Inflammatory macrophage treated with lipopolysaccharide for 1 hour (primary cell): ENCODE measurements at places on chromosomes 7 and 10.
A peak's percentile ranks its signal among the peaks of the same experiment; 100 is the strongest.

GRCh38 chr10:1295756-1296480, 239.7 kb downstream of the WDR37 start:
- DNase-seq, result no peak

- no peak for DNase-seq
Measured at GRCh38 chr10:73998929-73999691, 1.2 kb downstream of the VCL start.

DNA sequence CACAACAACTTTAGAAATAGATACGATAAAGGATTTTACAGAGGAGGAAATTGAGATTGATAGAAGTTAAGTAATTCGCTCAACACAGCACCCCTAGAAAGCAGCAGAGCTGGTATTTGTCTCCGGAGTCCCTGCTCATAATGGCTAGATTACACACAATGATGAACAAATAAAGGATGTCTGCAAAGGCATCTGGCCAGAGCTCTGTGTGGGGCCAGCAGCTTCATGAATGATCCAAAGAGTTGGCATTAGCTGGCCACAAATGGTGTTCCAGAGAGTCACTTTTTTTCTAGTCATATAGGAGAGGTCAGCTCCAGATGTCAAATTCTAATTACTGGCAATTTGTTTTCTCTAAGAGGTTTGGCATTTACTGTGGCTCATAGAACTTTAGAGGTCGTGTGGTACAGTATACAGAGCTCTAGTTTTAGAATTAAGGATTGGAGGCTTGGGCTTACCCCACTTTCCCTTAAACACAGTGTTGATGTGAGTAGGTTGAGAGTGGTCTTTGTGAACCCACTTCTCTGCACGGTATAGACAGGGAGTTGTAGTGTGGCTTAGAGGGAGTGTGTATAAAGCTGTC, 186.2 kb downstream of the BICC1 start:
- no peak for DNase-seq

- DNase-seq, result no peak
Measured at GRCh38 chr10:51031950-51032349, 42.3 kb upstream of the PRKG1 start.

DNA sequence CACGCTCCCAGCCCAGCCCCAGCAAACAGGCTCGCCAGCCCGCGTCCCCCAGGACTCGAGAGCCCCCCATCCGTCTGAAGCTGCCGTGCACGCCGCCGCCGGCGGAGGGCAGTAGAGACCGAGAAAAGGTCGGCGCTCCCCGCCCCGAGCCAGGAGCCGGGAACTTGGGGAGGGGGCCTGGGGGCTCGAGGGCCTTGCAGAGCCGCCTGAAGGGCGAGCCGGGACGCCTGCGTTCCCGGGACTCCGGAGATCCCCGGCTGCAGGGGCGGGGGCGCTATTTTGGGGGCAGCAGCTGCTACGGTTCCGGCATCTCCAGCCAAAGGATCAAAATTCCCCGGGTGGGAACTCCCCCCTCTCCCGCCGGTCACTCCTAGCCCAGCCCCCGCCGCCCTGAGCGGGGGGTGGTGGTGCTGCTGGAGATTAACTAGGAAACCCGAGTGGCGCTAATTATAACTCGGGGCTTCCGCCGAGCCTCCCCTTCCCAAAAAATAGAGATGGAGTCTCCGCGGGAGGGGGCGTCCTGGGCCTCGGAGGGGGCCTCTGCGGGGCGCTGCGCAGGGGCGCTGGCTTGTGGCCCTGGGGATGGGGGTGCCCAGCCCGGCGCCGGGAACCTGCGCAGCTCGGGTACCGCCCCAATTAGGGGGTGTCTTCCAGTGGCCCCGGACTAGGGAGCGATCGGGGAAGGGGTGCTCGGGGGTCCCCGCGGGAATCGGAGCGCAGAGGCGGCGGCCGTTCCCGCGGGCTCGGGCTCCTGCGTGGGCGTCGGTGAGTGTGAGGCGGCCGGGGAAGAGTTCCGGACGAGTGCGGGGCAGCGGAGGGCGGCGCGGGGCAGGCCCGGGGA, 608 bp downstream of the ACHE start:
- peak; percentile 54 for DNase-seq

GRCh38 chr7:43439631-43440401, 143.1 kb upstream of the STK17A start:
- DNase-seq, result peak; percentile 56
